Melanocyte of skin (primary cell): ENCODE measurements at places on chromosomes 1 and 21. TPM values are rescaled to one million over a fixed set of nuclear protein-coding genes. Genes with fewer than 3 reads are reported as not detected.

The SPAG17 gene
- total RNA-seq, result not detected in 2 replicates

The GUCA2A gene
- total RNA-seq, result not detected in 2 replicates

The SPRR2G gene
- not detected in 2 replicates for total RNA-seq

The F13B gene
- total RNA-seq, result not detected in 2 replicates

The RPE65 gene
- total RNA-seq, result not detected in 2 replicates

The SELENBP1 gene
- total RNA-seq, result 55.9 and 62.5 TPM in 2 replicates

The ATP1A4 gene
- under 0.01 TPM in 1 of 2 replicates, not detected in the other for total RNA-seq

The AGT gene
- 0.69 TPM in 1 of 2 replicates, not detected in the other for total RNA-seq

The UBL4B gene
- total RNA-seq, result not detected in 2 replicates

The NEXN gene
- total RNA-seq, result 0.62 and 0.67 TPM in 2 replicates

The SETDB1 gene
- total RNA-seq, result 31.3 and 46.5 TPM in 2 replicates

The SLC45A1 gene
- total RNA-seq, result not detected in 2 replicates

The FBLIM1 gene
- total RNA-seq, result 7.7 and 9.7 TPM in 2 replicates

The DMRTA2 gene
- total RNA-seq, result not detected in 2 replicates

The MTF2 gene
- 12.4 and 26.5 TPM in 2 replicates for total RNA-seq

The TMEM82 gene
- total RNA-seq, result not detected in 2 replicates

The OR14C36 gene
- total RNA-seq, result not detected in 2 replicates

The SLC9C2 gene
- not detected in 2 replicates for total RNA-seq

The C1QTNF12 gene
- not detected in 2 replicates for total RNA-seq

The MYOG gene
- total RNA-seq, result not detected in 2 replicates

The ESPN gene
- total RNA-seq, result 0.62 TPM in 1 of 2 replicates, not detected in the other

The DMAP1 gene
- 16.3 and 18.5 TPM in 2 replicates for total RNA-seq

The LCE1A gene
- not detected in 2 replicates for total RNA-seq

The RYR2 gene
- under 0.01 and 0.36 TPM in 2 replicates for total RNA-seq

The MPC2 gene
- total RNA-seq, result 26.3 and 37.3 TPM in 2 replicates

The PALMD gene
- total RNA-seq, result 0.36 TPM in 1 of 2 replicates, not detected in the other

The S100A3 gene
- 1.5 TPM in 1 of 2 replicates, not detected in the other for total RNA-seq

The FCGR1A gene
- total RNA-seq, result not detected in 2 replicates

The TTLL10 gene
- not detected in 2 replicates for total RNA-seq

The IFI44L gene
- total RNA-seq, result 376 and 462 TPM in 2 replicates

The SPRR2F gene
- not detected in 2 replicates for total RNA-seq

The AQP10 gene
- total RNA-seq, result not detected in 2 replicates

The MRPS6 gene
- 12.3 and 19.3 TPM in 2 replicates for total RNA-seq

The GSTM3 gene
- total RNA-seq, result 39.6 and 108 TPM in 2 replicates

The CYP4Z1 gene
- not detected in 2 replicates for total RNA-seq

The FNDC7 gene
- 0.33 and 0.62 TPM in 2 replicates for total RNA-seq

The OPRD1 gene
- 1.7 and 2.5 TPM in 2 replicates for total RNA-seq

The BSDC1 gene
- 64.7 and 70.2 TPM in 2 replicates for total RNA-seq

The WNT4 gene
- total RNA-seq, result not detected in 2 replicates

The FCRL6 gene
- not detected in 2 replicates for total RNA-seq

The LEFTY1 gene
- total RNA-seq, result not detected in 2 replicates

The SOD1 gene
- 295 and 356 TPM in 2 replicates for total RNA-seq

The DNALI1 gene
- 4.8 and 6.0 TPM in 2 replicates for total RNA-seq

The ALPL gene
- total RNA-seq, result 0.33 TPM in 1 of 2 replicates, not detected in the other

The MAEL gene
- total RNA-seq, result not detected in 2 replicates

The DYRK1A gene
- 77.1 and 83.6 TPM in 2 replicates for total RNA-seq

The LEMD1 gene
- 1.1 TPM in 1 of 2 replicates, not detected in the other for total RNA-seq

The CFHR2 gene
- total RNA-seq, result not detected in 2 replicates

The SLC16A4 gene
- total RNA-seq, result 26.0 and 51.2 TPM in 2 replicates
